ENCODE measurements at places on chromosomes 2 and 18.

GRCh38 chr18:79658366-79658765, 21.2 kb upstream of the CTDP1 start:
- DNase-seq, result no peak

GRCh38 chr2:109207176-109207575, 78.2 kb downstream of the SH3RF3 start:
- no peak for DNase-seq

DNA sequence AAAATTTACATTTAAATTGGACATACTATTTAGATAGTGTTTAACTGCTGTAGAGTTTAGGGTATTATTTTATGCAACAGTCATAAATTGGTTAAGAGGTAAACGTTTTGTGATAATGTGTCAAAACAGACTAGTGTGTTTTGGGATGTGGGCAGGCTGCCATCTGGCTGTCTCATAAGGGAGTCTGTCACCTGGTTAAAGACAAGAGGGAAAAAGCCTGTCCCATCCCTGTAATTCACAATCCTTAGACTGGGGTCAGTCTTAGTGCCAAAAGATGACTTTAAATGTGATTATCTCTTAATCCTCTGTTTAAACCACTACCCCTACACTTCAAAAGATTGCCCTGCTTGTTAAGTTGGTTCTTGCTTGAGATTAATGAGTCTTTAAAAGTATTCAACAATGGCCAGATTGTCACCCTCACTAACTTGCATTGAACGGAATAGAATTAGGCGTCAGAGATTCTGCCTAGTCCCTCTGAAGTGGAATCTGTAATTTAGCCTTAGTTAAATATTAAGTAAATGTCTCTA, 59.2 kb downstream of the SGPP2 start:
- DNase-seq, result no peak

- no peak for DNase-seq
Measured at GRCh38 chr2:215607766-215608165, 171.9 kb upstream of the FN1 start.

DNA sequence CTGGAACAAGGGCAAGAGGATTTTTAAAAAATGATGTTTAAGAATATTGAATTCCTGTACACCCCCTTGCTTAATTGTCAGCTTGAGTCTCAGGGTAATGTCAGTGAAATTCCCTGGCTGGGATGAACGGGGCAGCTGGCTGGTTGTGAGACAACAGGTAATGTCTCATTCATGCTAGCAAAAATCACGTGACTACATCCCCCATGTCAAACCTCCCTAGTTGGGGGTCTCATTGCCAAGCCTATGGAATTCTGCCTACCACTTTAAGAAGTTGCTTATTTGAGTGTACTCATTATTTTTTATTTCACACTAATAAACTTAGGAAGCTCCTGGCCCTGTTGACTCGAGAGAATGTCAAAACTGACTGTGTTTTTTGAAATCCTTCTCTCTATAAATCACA, 218.3 kb downstream of the ICOS start:
- no peak for DNase-seq

DNA sequence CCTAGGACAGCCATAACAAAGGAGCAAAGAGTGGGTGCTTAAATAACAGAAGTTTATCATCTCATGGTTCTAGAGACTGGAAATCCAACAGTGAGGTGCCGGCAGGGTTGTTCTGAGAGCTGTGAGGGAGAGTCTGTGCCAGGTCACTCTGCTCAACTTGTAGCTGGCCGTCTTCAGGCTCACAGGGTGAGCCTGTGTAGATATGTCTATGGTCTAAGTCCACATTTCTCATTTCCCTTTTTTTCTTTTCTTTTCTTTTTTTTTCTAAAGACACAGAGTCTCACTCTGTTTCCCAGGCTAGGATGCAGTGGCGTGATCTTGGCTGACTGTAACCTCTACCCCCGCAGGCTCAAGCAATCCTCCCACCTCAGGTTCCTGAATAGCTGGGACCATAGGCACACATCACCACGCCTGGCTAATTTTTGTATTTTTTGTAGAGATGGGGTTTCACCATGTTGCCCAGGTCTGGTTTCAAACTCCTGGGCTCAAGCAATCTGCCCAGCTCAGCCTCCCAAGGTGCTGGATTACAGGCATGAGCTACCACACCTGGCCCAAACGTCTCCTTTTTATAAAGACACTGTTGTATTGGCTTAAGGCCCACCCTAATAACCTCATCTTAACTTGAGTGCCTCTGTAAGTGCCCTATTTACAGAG, 142.2 kb downstream of the SP3 start:
- DNase-seq, result no peak

- DNase-seq, result no peak
Measured at GRCh38 chr2:214800180-214800579, 9.3 kb downstream of the BARD1 start.

GRCh38 chr2:1091895-1092585, 141.4 kb downstream of the SNTG2 start:
- no peak for DNase-seq

DNA sequence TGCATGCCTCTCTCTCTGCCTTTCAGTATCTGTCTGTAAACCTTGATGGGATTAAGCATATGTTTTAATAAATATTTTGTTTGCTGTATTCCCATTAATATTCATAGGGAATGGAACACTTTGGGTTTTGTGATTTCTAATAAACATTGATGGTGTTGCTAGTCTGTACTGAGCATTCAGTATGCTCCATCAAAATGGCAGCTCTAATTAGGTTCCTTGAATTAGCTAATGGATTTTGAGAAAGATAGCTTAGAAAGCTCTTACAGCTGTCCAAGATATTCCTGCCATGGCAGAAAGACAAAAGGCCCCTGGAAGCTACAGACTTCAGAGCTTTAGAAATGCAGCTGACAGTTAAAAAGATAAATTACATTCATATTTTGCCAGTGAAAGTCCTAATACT, 199.2 kb upstream of the NRP2 start:
- no peak for DNase-seq

DNA sequence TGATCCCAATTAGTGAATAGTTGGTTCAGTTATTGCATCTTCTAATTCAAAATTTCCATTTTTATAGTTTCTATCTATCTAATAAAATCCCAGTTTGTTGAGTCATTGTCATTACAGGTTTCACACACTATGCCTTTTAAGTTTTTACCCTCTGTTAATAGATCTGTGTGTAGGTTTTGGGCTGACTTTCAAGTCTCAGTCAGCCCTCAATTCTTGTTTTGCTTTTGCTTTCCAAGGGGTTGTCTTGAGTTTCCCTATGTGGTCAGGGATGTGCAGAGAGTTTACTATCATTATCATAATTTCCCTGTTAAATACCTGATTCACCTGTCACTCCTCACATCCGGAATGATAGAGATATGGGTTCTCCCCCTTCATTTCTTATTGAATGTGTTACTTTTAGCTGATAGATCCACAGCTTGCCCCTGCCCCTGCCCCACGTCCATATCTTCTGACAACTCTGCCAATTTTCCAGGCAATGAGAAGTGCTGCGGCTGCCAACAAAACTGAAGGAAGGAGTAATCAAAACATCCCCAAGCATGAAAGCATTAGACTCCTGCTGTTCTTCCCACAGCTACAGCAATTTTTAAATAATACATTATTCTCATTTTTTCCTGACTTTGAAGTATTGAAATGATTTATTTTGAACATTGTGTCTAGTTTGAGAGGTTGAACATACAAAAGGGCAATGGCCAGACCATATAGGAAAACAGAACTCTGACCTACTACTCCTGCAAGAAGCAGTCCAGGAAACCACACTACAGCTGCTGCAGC, 1064.8 kb downstream of the SUCLG1 start:
- DNase-seq, result no peak

GRCh38 chr2:162473986-162474385, 130.1 kb downstream of the GCA start:
- DNase-seq, result no peak

GRCh38 chr2:127100251-127101047, 6.5 kb downstream of the BIN1 start:
- DNase-seq, result peak; percentile 95

- DNase-seq, result no peak
Measured at GRCh38 chr2:101540518-101540917, 65.6 kb upstream of the RFX8 start.

- DNase-seq, result no peak
Measured at GRCh38 chr2:10481055-10481665, 33.0 kb upstream of the ODC1 start.

- DNase-seq, result no peak
Measured at GRCh38 chr2:61885896-61886603, 2.4 kb downstream of the CCT4 start.

GRCh38 chr2:102480285-102481195, 7.5 kb downstream of the SLC9A4 start:
- no peak for DNase-seq

GRCh38 chr2:176115883-176116813, at the start of gene HOXD10:
Gene HOXD10, plus strand, starts transcription at chr2:176116778. Its CDS starts 56 bp downstream, at chr2:176116834.
- peak; percentile 68 for DNase-seq

DNA sequence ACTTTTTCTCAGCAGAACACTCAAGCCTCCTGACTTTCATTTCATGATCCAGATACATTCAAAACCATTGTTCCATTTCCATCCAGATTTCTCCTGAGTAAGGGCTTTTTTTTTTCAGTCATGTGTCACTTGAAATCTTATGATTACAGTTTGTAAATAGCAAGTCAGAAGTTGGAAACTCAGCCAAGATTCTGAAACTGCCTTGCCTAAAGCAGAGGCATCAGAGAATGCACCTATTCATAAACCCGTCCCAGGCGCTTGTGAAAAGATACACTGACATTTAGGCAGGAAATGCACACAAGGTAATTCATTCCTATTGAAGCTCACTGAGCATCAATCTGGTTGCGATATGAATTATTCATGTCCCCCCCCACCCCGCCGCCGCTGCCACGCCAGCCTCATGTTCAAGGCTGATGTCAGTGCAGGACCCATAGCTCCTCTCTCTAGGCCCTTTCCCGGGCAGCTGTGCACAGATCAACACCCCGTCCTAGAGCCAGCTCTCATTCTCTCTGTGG, 30.4 kb upstream of the MGAT4A start:
- no peak for DNase-seq

- no peak for DNase-seq
Measured at GRCh38 chr2:162182395-162182794, 30.3 kb upstream of the GCG start.

GRCh38 chr2:238921681-238922319, 73.9 kb downstream of the TWIST2 start:
- no peak for DNase-seq

DNA sequence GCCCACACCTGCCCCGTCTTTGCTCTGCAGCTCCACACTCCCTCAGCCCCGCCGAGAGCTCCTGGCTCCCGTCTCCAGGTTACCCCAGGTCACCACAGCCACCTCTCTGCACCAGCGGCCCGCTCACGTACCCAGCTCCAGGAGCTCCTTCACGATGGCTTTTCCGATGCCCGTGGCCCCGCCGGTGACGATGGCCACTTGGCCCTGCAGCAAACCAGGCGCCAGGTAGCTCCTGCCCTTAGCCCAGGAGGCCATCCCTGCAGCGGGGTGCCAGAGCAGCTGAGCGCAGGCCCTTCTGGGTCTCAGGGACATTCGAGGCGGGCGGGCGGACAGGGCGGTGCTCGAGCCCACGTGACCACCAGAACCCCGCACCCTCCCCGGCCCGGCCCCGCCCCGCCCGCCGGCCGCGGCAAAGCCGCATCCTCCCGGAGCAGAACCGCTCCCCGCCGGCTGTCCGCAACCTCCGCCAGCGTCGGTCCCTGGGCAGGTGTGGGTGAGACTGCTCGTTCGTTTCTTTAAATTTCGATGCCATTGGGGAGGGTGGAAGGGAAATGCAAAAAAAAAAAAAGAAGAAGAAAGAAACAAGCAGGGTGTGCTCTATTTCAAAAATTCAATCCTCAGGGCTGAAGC, at the start of the genes PECR and TMEM169:
Gene PECR, minus strand, starts transcription at position 323 of the 630 bp plus-strand sequence. Its CDS starts 68 bp downstream, at position 255.
Gene TMEM169, plus strand, starts transcription at position 433 of the 630 bp plus-strand sequence. CDS start 14,045 bp downstream, outside the sequence.
- DNase-seq, result peak; percentile 25

GRCh38 chr2:105262651-105263091, 21.1 kb downstream of the GPR45 start:
- DNase-seq, result peak; percentile 58

DNA sequence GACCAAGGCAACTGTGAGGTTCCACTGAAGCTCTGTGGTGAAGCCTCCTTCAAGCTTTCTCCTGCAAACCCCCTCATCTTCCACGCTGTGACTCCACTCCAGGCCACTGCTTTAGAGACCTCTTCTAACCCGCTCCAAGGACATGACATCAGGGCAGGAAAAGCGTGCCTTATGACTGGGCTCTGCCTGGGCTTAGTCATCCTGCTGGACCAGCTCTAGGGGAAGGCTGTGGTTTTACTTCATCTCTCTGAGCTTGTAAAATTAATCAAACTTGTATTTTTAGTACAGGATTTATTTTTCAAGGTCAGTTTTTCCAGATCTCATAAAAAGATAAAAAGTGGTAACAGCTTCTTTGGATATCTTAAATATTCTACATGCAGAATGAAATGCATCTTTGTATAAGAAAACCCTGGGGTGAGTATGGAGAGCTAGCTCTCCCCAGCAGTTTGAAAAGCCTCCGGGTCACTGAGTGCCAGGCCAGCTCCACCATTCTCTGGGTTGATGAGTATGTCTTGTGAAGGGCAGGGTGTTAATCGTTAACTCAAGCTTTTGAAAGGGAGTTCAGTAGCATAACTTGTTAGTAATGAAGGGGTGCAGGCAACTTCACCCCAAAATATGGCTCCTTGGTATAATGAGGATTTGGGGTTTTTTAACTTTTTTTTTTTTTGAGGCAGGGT, 33.1 kb upstream of the YPEL5 start:
- peak; percentile 86 for DNase-seq

GRCh38 chr18:8706791-8707555, 1.6 kb downstream of the MTCL1 start:
- peak; percentile 56 for DNase-seq

GRCh38 chr2:176166272-176166671, 9.2 kb downstream of the HOXD3 start:
- no peak for DNase-seq

GRCh38 chr2:38722271-38723061, 28.7 kb downstream of the SRSF7 start:
- DNase-seq, result no peak

GRCh38 chr2:192098814-192099491, 95.8 kb downstream of the TMEFF2 start:
- no peak for DNase-seq

- DNase-seq, result no peak
Measured at GRCh38 chr18:34918856-34919255, 122.4 kb upstream of the MAPRE2 start.

GRCh38 chr2:11761259-11761658, 14.8 kb downstream of the LPIN1 start:
- DNase-seq, result no peak

DNA sequence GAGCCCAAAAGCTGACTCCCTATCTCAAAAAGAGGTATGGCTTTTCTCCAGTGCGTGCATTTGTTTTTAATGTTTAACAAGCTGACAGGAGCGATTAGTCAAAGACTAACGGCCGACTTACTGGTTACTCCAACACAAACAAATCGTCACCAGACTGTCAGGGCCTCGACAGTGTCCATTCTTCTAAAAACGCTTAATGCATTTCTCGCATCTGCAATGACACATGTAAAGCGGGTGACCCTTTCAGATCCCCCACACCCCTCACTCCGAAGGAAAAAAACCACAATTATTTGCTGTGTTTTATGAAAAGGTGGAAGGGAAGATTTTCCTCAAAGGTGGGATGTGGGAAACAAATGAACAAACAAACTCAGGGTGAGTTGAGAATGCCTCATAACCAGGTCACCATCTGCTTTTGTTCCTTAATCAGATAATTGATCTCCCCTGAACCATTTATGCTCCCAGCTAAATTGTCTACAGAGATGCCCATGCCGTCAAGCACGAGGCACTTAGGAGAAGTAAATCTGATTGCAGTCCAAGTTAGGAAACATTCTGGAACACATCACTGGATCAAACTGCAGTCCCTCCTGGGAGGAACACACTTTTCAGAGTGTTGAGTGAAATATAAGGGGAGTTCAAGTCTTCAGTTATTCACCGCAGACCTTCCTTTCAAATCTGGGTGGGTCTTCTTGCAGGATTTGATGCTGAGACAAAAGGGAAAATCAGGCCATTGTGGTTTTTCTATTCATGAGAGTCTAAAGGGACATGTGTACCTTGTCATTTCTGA, 340.8 kb downstream of the CMPK2 start:
- DNase-seq, result no peak
